Cardiac atrium fibroblast (primary cell): ENCODE measurements at places on chromosomes 7 and 10. TPM values are rescaled to one million over a fixed set of nuclear protein-coding genes. Genes with fewer than 3 reads are reported as not detected.

Gene LRWD1
- total RNA-seq: 5.6 and 13.9 TPM in 2 replicates

Gene ACSM6
- not detected in 2 replicates for total RNA-seq

Gene MGAM2
- total RNA-seq: not detected in 2 replicates

Gene C10orf53
- total RNA-seq: not detected in 2 replicates

Gene FAM131B
- total RNA-seq: 0.36 and 0.97 TPM in 2 replicates

Gene VGF
- 0.18 and 0.65 TPM in 2 replicates for total RNA-seq

Gene ASIC3
- total RNA-seq: 0.54 TPM in 1 of 2 replicates, not detected in the other

Gene COL28A1
- total RNA-seq: not detected in 2 replicates

Gene LRRN3
- total RNA-seq: 0.18 and 3.1 TPM in 2 replicates

Gene CTAGE8
- total RNA-seq: under 0.01 TPM in 1 of 2 replicates, not detected in the other

Gene AGR2
- total RNA-seq: not detected in 2 replicates

Gene HOXA5
- total RNA-seq: not detected in 2 replicates

Gene SFTPA1
- total RNA-seq: not detected in 2 replicates

Gene CHRM2
- total RNA-seq: not detected in 2 replicates

Gene ORAI2
- 38.6 and 39.9 TPM in 2 replicates for total RNA-seq

Gene ECHS1
- total RNA-seq: 103 and 134 TPM in 2 replicates

Gene OR2A5
- not detected in 2 replicates for total RNA-seq

Gene IRF5
- total RNA-seq: 0.16 TPM in 1 of 2 replicates, not detected in the other

Gene FOXI2
- total RNA-seq: not detected in 2 replicates

Gene CRYGN
- total RNA-seq: not detected in 2 replicates
